Stomach (tissue), 19 donors: ENCODE measurements at places on chromosomes 6 and 20. TPM values are rescaled to one million over a fixed set of nuclear protein-coding genes. Genes with fewer than 3 reads are reported as not detected.

- DNase-seq: no peak
Measured at GRCh38 chr6:35638679-35639078, 50.0 kb downstream of the FKBP5 start.

CD24 gene
- polyA plus RNA-seq: 539 TPM

GRCh38 chr6:32369660-32370059, 2.0 kb downstream of the TSBP1 start:
- DNase-seq: no peak

FABP7 gene
- polyA plus RNA-seq: not detected

DNA sequence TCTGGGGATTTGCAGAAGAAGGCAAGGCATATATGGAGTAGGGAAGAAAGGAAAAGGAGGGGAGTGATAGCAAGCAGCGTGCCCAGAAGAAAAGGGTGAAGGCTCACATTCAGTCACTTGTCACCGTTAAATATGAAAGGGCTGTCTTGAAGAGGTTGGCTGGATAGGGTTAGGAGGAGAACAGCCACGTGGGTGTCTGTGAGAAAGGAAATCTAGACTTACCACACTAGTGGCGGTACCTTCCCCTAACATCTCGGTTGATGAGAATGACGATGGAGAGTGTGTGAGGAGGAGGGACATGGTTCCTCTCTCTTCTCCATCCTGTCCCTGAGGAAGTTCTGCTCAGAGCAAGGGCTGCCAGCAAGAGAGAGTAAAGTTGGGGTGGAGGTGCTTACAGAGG, 74.3 kb upstream of the CCN6 start:
- no peak for DNase-seq

DNA sequence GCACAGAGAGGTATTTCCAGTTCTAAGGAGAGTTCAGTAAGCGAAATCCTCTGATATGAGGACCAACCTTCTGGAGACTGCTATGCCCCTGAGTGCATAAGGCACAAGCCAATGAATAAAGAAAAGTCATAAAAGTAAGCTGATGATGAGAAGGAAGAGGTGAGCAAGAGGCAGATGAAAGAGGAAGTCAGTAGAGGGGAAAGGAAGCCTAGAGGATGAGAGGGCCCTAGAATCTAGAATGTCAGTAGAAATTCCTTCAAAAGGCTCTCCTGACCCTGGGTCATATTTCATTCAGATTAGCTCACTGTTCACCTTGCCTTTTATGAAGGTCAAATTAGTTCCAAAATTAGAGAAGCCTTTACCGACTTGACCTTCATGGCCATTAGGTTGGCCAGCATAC, 209.2 kb downstream of the CD83 start:
- DNase-seq: no peak

TP53TG5 gene
- polyA plus RNA-seq: not detected

- DNase-seq: no peak
Measured at GRCh38 chr6:156114541-156114940, 658.9 kb upstream of the NOX3 start.

GRCh38 chr6:106134906-106135634, 48.9 kb downstream of the PRDM1 start:
- no peak for DNase-seq

- peak; percentile 64 for DNase-seq
Measured at GRCh38 chr6:6912817-6913744, 194.7 kb upstream of the RREB1 start.

ZNF831 gene
- polyA plus RNA-seq: 0.15 TPM

GRCh38 chr20:16904751-16905150, 156.6 kb downstream of the OTOR start:
- no peak for DNase-seq

GRCh38 chr6:42727087-42727611, 4.8 kb upstream of the PRPH2 start:
- DNase-seq: peak; percentile 77

DNA sequence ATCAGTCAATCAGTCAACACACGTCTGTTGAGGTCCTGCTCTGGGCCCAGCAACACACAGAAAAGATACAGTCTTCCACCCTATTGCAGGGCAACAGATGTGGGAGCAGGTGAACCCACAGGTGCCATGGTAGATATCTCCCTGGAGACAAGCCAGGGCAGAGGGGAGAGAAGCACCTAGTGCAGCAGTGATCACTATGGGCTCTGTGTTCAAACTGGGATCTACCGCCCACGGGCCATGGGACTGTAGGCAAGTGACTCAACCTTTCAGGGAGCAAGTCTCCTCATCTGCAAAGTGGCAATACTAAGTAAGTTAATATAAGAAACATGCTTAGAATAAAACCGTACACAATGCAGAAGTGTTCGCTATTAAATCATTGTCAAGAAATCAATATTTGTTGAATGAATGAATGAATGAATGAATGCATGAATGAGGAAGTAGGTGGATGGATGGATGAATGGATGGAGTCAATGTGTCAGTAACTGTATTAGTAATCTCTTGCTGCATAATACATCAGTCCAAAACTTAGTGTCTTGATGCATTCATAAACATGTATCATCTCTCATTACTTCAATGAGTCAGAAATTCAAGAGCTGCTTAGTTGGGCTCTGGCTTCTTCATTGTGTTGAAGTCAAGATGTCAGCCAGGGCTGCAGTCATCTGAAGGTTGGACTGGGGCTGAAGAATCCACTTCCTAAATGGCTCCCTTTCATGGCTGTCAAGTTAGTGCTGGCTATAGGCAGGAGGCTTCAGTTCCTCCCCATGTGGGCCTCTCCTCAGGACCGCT, 31.9 kb upstream of the NFATC2 start:
- no peak for DNase-seq

GPX5 gene
- not detected for polyA plus RNA-seq

DNA sequence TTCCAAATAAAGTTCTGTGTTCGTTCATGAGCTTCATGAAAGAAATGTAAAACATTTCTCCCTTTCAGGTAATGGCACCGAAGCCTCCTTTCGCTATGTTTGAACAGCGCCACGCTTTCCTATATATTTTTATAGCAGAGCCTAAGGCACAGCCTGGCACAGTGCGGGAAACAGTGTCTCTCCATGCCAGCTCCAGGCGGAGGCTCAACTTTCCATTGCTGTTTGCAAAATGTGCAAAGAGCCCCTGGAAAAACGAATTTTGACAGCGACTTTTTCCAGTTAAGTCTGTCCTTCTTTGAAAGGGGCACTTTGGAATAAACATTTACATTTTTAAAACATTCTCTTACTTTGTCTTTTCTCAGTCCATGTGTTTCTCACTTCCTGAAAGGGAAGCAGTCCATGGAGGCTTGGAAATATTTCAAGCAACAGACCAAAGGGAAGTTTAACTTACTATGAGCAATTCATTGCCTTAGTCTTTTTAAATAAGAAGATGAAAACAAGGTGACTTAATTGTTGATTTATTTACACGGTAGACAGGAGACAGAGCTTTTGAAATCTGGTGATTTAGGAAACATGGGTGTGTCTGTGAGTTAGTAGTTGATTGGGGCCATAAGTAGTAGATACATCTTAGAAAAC, 769 bp downstream of the CCN6 start:
- DNase-seq: no peak

DNA sequence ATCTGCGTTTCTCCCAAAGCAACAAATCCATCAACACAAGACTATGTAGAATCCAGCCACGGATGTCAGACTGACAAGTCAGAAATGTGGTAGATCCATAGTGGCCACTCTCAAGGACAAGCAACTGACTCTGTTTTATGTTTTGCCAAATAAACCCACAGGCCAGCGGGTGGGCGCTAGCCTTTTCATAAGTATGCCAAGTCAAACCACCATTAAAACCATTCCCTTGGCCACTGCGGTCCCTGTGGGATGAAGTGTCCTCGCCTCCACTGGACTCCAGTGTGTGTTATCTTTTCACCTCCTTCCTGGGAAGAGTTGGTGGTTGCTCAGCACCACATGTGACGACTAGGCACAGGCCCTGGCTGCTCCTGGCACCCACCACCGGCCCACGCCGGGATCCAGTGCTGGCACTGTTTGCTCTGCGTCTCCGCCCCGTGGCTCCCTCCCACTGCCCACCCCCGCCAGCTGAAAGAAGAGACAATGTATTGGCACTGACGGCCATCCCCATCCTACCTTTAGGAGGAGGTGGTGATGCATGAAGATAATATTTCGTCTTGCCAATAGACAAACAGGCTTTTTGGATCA, 103.4 kb downstream of the FOXC1 start:
- DNase-seq: no peak

GRCh38 chr20:18394363-18394762, 72.5 kb downstream of the DZANK1 start:
- no peak for DNase-seq

ZKSCAN3 gene
- 1.0 TPM for polyA plus RNA-seq

GRCh38 chr6:12245763-12246718, 44.1 kb upstream of the EDN1 start:
- DNase-seq: no peak

GRCh38 chr20:59598625-59599310, 5.6 kb upstream of the PHACTR3 start:
- peak; percentile 29 for DNase-seq

GRCh38 chr6:19896693-19897010, 59.5 kb downstream of the ID4 start:
- DNase-seq: peak; percentile 7

GRCh38 chr6:159689001-159689400, 4.0 kb downstream of the SOD2 start:
- no peak for DNase-seq

SLC22A16 gene
- not detected for polyA plus RNA-seq

GRCh38 chr6:83696674-83697073, 12.2 kb downstream of the SNAP91 start:
- DNase-seq: no peak

- peak; percentile 48 for DNase-seq
Measured at GRCh38 chr6:85756982-85757381, 114.3 kb upstream of the SYNCRIP start.
